ENCODE measurements at places on chromosomes 2 and 18. TPM values are rescaled to one million over a fixed set of nuclear protein-coding genes. Genes with fewer than 3 reads are reported as not detected.

GRCh38 chr2:147331790-147332419, 512.9 kb upstream of the ACVR2A start:
- DNase-seq: no peak

DNA sequence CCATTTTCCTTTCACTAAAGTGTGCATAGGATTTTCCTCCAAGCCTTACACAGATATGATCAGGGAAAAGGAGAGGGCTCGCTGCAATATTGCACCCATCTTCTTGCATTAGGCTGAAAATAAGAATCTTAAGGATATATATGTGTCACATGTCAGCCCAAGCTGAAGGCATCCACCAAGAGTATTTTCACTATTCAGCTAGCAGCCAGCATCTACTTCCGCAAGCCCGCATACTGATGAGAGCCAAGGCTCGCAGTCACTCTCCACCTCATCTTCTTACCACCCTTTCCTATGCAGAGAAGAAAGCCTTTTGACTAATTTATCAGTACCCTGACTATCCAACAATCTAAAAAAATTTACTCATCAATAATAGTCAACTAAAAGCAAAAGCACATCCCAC, 6.1 kb downstream of the TMEM163 start:
- DNase-seq: no peak

- no peak for DNase-seq
Measured at GRCh38 chr18:56109757-56110156, 521.8 kb upstream of the TCF4 start.

DNA sequence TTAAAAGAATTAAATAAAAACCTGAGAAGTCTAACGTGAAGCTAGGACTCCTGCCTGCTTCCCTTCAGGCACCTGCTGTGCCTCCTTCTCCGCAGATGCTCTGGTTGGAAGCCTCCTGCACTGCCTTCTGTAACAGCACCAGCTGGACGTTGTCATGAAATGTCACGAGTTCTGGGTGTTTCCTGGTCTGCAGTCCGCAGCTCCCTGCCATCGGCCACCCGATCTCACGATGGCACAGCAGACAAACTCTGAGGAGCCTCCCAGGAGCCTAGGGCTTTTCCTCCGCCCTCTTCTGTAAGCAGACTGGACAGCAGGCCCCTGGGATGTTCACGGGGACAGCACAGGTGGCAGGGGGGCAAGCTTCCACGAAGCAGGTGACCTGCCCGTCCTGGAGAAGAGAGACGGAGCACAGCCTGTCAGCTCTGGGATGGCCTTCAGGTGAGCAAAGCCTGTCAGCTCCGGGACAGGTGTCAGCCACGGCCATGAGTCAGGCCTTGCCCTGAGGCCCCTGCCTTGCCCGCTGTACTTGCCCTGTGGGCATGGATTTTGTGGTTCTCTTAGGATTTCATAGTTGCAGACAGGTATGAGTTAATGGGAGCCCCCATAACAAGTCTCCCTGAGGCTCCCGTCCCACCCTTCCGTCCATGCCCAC, 110.3 kb downstream of the PXDN start:
- DNase-seq: no peak

- DNase-seq: no peak
Measured at GRCh38 chr2:179636100-179636980, 225.1 kb downstream of the ZNF385B start.

DNA sequence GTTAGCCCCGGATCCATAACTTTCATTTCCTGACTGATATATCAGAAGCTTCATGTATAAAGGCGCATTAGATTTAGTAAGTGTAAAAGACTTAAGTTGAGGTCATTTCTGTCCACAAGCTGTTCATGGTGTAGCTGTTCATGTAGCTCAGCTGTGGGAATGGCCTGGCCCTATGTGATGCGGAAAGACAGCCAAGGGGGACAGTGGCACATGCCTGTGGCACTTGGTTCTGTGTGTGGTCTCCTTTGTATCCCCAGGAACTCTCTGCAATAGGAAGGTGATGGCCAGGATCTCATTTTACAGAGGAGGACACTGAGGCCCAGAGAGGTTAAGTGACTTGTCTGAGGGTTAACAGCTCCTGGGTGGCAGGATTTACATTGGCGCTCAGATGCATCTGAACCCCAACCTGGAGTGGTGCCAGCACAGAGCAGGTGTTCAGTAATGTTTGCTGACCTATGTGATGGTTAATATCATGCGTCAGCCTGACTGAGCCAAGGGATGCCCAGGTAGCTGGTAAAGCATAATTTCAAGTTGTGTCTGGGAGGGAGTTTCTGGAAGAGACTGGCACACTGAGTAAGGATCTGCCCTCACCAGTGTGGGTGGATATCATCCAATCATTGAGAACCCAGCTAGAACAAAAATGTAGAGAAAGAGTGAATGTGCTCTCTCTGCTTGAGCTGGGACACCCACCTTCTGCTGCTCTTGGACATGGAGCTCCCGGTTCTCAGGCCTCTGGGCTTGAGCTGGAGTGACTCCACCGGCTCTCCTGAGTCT, 25.4 kb downstream of the HPCAL1 start:
- DNase-seq: no peak

DNA sequence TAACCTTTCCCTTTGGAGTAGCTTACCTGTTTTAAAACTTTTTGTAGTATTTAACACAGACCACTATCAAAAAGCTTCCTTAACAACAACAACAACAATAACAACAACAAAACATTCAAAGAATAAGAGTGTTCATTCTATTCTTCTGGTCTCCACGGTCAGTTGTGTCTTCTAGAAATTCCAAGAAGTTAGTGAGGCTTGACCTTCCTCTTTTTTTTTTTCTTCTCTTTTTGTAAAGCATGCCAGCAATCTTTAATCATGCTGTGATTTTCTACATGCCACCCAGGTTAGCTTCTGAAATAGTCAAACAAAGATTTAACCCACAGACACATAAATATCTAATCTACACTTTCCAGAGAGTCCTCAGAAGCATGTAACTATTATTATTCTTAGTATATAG, 28.4 kb upstream of the KLHL14 start:
- DNase-seq: no peak

DNA sequence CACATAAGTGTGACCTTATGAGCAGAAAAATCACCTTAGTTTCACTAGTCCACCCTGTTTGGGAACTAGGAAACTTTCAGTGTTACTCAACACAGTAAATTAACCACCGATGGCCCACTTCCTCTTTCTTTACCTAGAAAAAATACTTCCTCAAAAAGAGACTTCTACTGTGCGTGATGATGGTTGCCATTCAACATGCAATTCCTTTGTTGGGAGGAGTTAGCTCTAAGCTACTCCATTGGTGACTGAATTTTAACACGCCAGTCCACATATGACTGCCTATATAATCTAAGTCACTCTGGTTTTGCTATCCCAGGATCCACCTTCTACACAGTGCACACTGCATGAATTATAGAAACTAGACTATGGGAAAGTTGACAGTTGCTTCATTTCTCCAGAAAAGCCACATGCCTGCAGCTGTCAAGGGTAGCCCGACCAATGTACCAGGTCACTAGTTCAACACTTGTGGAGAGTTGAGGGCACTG, 47.8 kb upstream of the REG3G start:
- DNase-seq: no peak

DNA sequence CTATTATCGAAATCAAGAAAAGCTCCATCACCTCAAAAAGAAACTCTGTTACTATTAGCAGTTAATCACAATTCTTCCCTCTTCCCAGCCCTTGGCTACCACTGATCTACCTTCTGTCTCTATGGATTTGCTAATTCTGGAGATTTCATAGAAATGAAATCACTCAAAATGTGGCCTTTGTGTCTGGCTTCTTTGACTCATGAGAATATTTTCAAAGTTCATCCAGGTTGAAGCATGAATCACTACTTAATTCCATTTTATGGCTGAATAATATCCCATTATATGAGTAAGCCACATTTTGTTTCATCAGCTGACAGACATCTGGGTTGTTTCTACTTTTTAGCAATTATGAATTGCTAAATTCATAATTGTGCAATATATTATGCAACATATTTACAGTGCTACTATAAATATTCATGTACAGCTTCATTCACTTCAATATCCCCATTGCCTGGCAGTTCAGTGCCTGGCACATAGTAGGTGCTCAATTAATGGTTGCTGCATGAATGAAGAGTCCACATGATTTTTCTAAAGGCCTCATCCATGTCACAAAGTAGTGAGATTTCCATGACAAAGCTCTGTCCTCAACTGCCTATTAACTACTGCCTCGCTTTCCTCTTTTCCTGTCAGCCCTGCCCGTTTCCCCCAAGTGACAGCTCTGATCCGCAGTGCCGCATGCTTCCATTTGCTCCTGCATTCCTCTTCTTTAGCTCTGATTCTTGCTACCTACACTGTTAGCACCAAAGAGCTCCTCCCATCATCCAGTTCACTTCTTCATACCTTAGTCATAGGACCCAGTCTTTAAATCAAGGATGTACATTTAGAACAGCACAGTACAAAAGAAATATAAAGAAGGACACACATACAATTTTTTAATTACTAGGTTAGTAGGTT, 32.8 kb downstream of the CCDC93 start:
- DNase-seq: peak; percentile 96

GRCh38 chr2:178386986-178387597, 63.9 kb downstream of the PRKRA start:
- no peak for DNase-seq

DNA sequence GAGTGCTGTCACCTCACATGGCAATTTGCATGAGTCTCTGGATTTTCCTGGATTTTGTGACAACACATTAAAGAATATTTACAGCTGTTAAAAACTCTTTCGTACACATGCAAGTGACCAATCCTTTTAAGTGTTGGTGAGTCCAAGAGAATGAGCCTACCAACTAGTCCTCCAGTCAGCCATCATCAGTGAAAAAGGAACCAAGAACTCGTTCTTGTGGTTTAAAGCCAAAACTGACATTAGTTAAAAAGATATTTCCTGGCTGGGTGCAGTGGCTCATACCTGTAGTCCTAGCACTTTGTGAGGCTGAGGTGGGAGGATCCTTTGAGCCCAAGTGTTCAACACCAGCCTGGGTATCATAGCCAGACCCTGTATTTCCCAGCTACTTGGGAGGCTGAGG, 215.4 kb upstream of the ITGA4 start:
- DNase-seq: no peak

GRCh38 chr18:76943542-76944339, 121.4 kb downstream of the ZNF236 start:
- DNase-seq: no peak

DNA sequence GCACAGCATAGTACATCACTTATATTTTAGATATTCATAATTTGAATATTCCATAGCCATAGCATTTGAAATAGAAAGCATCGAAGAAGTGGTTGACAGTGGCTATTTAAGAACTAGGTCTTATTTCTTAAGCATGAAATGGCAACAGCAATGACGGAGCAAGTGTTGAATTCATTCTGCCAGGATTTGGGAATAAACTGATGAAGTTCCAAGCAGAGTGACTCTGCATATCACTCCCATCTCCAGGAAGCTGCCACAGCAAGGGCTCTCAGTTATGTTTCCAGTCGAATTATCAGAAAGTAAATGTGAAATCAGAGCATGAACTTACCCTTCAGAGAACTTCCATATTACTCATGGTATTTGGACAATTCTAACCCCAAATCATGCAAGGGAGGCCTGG, 208.1 kb downstream of the IKZF2 start:
- DNase-seq: no peak

GRCh38 chr2:118146315-118147283, 58.3 kb downstream of the INSIG2 start:
- DNase-seq: no peak

DNA sequence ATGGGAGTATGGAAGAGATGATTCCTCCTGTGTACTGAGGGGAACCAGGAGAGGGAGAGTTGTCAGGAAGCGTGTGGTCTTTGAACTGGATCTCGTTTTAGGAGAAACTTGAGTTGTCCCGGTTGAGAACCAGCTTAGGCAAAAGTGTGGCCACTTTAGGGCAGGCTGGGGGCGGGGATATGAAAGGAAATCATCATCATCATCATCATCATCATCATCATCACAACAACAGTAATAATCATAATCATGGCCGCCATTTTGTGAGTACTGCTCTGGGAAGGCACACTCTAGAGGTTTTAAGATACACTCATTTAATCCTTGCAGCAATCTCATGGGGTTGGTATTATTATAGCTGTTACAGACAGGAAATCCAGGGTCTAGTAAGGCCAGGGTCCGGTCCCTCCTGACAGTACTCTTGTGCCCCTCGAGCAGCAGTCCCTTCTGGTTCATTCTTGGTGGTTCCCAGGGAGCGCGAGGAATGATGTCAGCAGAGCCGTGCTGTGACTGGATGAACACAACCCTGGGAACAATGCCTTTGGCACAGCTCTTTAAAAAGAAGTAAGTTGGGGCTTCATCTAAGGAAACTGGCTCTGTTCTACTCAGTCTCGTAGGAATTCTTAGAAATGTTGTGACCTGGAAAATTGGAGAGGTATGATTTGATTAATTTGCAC, 33.8 kb downstream of the PARD3B start:
- no peak for DNase-seq

DNA sequence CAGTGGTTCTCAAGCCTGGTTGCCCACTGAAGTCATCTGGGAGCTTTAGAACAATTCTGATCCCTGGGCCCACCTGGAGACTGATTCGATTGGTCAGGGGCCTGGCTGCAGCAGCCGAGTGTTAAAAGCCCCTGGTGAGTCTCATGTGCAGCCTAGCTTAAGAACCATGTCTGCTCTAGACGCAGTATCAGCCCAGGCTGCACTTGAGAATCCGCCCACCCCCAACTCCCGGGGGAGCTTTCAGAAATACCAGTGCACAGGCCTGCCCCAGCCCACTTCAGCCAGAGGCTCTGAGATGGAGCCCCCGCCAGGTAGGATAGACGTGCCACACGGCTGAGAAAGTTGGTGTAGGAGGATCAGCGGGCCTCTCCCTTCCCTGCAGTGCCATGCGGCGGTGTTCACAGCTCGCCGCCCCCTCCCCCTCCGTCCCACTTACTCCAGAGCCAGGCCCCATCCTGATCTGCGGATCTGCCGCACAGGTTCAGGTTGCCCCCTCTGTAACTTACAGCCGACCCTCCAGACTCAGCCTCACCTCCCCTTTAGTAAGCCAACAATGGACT, 209.0 kb upstream of the RAB12 start:
- DNase-seq: no peak

Gene DSG1
- not detected for polyA plus RNA-seq

Gene IL1B
- polyA plus RNA-seq: 7.6 TPM

Gene APOB
- polyA plus RNA-seq: 0.04 TPM

Gene RGPD5
- 8.0 TPM for polyA plus RNA-seq

Gene COL3A1
- 1,450 TPM for polyA plus RNA-seq

Gene UCN
- polyA plus RNA-seq: 0.34 TPM

Gene IL37
- polyA plus RNA-seq: not detected

Gene SPRED2
- polyA plus RNA-seq: 11.0 TPM

Gene ACTG2
- 81.3 TPM for polyA plus RNA-seq

Gene UPP2
- polyA plus RNA-seq: not detected

Gene SCN2A
- polyA plus RNA-seq: 0.05 TPM

Gene CLIP4
- 38.8 TPM for polyA plus RNA-seq
